ENCODE measurements at places on chromosomes 13 and 19. TPM values are rescaled to one million over a fixed set of nuclear protein-coding genes. Genes with fewer than 3 reads are reported as not detected.

DNA sequence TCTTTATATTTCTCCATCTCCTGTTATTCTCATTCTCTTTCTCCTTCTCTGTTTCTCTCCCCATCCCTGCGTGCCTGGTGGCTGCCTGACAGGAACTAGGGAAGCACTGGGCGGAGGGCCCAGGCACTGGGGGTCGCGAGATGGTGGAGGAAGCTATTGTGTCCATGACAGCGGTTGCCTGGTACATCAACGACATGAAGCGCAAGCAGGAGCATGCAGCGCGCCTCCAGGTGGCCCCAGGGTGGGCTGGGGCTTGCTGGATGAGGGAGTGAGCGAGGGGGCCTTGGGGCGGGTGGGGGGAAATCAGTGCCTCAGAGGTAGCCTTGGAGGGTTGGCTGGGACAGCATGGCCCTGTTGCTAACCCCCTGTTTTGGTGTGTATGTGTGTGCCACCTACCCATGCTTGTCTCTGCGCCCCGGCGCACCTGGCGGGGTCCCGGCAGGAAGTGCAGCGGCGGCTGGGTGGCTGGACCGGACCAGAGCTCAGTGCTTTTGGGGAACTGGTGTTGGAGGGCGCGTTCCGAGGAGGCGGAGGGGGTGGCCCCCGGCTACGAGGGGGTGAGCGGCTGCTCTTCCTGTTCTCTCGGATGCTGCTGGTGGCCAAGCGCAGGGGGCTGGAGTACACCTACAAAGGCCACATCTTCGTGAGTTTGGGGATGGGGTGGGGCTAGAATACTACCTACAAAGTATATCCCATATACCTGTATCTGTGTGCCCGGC lies 5.2 kb downstream of the PLEKHG2 start:
- no peak for DNase-seq

GRCh38 chr13:99133230-99133629 lies 67.4 kb upstream of the UBAC2 start:
- DNase-seq: no peak

- no peak for DNase-seq
Observed at GRCh38 chr13:110283736-110284517, 23.0 kb downstream of the COL4A1 start.

- no peak for DNase-seq
Observed at GRCh38 chr19:533364-534058, 2.0 kb downstream of the CDC34 start.

- DNase-seq: no peak
Observed at GRCh38 chr13:34764246-34764645, 177.8 kb upstream of the NBEA start.

PCCA gene
- 8.2 TPM for total RNA-seq

CYP4F12 gene
- total RNA-seq: not detected

GRCh38 chr13:100523981-100524386 lies 64.6 kb downstream of the GGACT start:
- DNase-seq: no peak

DNA sequence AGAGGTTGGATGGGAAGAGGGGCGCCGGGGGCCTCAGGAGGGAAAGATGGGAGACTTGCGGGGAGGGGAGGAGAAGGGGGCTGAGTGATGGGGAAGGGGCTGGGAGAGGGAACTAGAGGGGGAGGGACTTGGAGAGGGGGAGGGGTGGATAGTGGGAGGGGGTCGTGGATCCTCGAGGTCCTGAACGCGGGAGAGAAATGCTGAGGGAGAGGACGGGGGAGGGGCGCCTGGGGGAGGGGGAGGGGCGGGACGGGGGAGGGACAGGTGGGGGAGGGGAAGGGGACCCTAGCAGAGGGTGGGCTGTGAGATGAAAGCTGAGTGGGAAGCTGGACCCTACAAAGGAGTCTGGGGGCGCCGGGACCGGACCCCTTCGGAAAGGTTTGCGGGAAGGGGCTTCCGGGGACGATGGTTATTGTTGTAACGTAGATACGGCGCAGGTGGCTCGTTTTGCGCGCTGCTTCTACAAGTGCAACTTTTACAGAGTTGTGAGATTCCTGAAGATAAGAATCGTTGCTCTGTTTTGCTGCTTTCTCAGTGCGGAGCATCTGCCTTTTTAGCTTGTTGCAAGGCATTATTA lies 418 bp downstream of the ZNF444 start:
- peak; percentile 45 for DNase-seq

- DNase-seq: no peak
Observed at GRCh38 chr19:39192846-39193245, 3.9 kb upstream of the NCCRP1 start.

- peak; percentile 33 for DNase-seq
Observed at GRCh38 chr13:19153782-19154450, 27.7 kb downstream of the TUBA3C start.

DNA sequence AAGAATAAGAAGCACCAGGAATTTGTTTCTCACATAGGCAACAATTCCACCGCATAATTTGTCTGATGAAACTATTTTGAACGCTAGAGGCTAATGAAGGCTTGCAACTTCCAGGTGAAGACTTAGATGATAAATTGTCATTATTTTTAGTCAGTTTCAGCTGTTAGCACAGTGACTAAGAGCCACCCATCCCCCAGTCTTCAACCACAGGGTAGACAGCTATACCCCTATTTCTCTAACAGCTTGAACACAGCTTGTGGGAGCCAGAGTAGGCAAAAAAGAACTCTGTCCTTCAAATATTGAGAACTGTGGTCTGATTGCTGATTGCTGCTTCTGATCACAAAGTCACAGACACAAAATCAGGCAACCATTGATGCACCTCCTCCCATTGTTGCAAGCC lies 1124.8 kb upstream of the PRR20A start:
- DNase-seq: no peak
